ENCODE measurements at places on chromosomes 4 and X.

- no peak for DNase-seq
Observed at GRCh38 chr4:113646442-113646822, 115.1 kb downstream of the CAMK2D start.

- DNase-seq, result peak; percentile 54
Observed at GRCh38 chrX:129777218-129778030, 2.3 kb upstream of the SASH3 start.

DNA sequence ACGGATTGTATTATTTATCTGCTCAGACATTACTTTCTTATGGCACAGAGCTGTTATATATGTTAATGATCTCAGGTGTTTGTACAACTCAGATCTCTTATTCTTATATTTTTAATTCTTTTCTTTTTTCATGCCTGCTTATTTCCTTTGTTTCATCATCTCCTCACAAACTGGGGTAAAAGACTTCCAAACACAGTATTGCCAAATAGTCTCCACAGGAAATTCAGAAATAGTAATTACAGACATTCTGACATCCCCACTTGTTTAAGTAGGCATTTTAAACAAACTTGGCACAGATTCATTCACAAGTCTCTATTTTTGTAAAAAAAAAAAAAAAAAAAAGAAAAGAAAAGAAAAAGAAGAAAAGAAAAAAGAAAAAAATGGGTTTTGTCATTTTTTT is 129.7 kb upstream of the USP38 start:
- no peak for DNase-seq

GRCh38 chr4:16860516-16860915 is 37.9 kb downstream of the LDB2 start:
- DNase-seq, result no peak
